GM18507 (cell line): ENCODE measurements at places on chromosomes 3 and 15.
A peak's percentile ranks its signal among the peaks of the same experiment; 100 is the strongest.

GRCh38 chr3:3038201-3038991 is 71.8 kb downstream of the IL5RA start:
- no peak for DNase-seq

GRCh38 chr15:77036537-77037387 is 34.1 kb downstream of the TSPAN3 start:
- no peak for DNase-seq

DNA sequence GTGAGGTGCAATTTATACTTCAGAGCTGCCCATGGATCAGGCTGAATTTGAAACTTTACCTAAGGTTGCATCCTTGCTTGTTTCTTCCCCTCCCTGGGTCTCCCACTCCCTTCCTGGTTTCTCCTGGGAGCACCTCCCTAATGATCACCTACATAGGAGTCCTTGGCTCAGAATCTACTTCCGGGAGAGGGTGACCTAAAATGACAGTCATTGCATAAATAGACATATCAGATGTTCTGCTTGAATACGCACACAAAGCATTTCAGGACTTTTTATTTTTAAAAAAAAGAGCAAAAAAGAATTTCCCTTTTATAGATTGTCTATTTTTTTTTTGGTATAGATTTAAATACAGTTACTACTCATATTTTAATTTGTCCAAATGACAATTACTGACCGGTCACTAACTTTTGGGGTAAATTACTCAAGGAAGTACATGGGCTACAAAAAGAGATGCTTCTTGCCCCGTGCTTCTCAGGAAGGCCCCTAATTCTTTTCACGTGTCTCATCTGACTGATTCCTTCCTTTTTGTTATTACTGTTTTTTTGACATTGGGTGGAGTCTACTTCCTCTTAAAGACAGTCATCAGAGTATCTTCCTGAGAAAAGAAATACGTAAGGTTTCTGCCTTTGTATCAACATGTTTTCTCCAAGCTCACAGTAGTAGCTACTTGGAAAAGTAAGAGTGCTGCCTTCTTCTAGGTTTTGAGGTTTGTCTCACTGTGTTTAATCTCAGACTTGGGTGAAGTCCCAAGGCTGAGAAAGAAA is 4.9 kb upstream of the MYZAP start:
- no peak for DNase-seq

- no peak for DNase-seq
Measured at GRCh38 chr15:87730706-87731105, 525.8 kb downstream of the NTRK3 start.

- DNase-seq, result no peak
Measured at GRCh38 chr3:112407214-112407887, 74.4 kb downstream of the CD200 start.

GRCh38 chr3:21879184-21879886 is 128.3 kb upstream of the ZNF385D start:
- no peak for DNase-seq

DNA sequence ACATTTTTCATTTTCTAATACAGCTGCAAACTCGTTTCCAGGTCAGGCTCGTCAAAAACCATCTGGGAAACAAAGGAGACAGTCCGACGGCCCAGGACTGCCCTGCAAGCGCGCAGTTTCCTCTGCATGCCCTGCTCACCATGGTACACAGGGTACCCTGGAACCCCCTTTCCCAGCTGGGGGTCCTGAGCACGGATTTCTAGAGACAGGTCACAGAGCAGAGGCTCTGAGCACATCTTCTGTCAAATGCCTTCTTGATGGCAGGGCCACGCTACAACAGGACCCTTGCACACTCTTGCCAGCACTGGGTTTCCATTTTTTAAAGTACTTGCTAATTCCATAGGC is 8.1 kb downstream of the ZXDC start:
- DNase-seq, result no peak

DNA sequence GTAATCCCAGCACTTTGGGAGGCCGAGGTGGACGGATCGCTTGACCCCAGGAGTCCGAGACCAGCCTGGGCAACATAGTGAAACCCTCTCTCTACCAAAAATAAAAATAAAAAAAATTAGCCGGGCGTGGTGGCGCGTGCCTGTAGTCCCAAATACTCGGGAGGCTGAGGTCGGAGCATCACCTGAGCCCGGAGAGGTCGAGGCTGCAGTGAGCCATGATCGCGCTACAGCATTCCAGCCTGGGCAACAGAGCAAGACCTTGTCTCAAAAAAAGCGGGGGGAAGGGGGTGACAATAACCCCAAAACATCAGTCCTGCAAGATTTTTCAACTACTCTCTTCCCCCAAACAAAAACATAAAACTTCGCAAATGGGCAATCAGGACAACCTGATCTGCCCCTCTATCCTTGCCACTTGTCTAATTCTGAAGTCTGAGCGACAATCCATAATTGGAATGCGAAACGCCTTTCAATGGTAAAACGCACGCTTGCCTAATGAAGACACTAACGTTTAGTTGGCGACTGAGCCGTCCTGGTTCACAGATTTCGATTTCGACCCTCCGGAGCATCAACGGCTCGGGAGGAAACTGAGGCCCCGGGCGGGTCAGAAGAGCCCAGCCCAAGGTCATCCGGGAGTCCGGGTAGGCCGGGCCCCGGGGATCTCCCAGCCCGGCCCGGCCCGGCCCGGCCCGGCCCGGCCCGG is 868 bp downstream of the BTBD1 start:
- no peak for DNase-seq

DNA sequence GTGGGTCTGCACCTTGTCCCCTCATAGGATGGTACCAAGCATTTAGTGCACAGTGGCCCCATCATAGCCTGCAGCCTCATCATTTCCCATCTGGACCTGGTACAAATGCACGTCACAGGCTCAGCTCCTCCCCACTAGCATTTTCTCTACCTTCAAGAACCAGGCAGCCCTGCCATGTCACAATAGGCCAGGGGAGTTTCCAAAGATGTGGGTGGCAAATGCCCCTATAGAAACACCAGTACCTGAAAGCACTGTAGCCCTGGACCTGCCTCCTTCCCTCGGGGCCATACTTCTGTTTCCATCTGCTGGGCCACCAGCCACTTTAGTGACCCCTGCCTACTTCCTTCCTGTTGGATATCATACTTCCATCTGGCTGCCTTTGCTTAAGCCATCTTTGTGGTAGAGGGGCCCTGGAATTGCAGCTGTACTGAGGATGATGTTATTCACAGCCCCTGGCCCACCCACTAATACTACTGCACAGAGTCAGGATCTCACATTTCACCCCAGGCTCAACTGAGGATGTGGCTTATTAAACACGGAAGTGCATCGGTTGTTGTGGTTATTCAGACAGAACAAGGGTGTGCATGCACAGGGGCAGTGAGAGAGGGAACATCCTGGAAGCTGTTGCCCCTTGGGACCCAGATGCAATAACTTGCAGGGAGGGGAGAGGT is 3.8 kb downstream of the TCTA start:
- DNase-seq, result peak; percentile 37
